ENCODE measurements at places on chromosomes 2 and 18.
A peak's percentile ranks its signal among the peaks of the same experiment; 100 is the strongest.

DNA sequence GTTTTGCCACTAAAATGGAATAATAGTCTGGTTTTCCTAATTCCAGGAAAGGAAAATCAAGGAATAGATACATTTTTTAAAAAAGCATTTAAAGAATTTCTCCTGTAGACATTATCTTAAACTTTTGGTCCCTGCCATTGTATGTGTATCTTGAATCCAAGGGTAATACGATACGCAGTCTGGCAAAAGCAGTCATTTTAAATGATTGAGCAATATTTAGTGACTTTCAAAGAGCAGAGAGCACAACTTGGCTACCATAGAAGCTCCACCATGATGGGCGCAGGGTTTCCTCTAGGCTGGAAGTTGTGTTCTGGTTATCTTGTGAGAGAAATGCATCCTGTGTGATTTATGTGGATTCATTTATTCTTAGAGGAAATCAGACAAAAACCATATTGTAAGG lies 92.9 kb downstream of the NEDD4L start:
- DNase-seq, result no peak

GRCh38 chr18:48022021-48022420 lies 91.6 kb upstream of the SMAD2 start:
- DNase-seq, result no peak

DNA sequence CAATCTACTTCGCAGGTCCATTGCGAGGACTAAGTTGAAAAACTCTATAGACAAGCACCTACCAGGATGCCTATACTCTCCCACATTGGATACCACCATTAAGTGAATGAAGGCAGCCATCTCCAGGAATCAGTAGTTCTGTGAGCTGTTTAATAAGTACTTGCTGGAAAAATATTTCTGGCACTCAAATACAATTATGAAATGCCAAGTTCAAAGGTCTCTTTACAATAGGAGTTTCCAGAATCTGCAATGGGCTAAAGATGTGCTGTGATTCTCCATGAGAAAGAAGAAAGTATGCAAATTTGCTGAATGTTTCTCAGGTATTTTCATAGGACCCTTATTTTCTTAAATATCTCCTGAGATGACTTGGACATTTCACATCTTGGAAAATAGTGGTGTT lies 103.0 kb downstream of the AP1S3 start:
- DNase-seq, result no peak

GRCh38 chr2:239378021-239378917 lies 22.6 kb downstream of the HDAC4 start:
- DNase-seq, result peak; percentile 10

DNA sequence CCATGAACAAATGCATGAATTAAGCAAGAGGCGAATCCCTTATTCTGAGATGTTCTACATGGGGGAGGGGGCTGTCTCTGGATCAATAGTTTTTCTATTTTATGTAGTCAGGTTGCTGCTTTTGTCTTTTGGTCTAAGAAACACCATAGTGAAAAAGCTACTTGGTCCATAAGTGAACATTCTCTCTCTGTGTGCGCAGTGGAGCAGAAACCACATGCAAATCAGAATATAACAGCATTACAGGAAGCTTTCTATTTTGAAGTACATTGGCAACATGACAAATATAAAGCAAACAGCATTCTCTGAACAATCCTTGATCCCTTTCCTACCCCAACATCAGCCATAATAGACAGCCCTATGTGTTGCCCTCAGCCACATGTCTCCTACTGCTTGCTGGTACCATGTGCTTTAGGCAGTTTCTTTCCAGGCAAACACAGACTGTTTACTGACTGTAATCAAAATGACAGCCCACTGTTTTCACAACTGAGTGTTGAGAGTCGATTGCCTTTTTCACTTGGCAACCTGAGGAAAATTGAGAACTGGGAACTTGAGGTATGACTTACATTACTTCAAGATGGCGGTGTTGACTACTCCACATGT lies 10.6 kb downstream of the SCN3A start:
- no peak for DNase-seq

DNA sequence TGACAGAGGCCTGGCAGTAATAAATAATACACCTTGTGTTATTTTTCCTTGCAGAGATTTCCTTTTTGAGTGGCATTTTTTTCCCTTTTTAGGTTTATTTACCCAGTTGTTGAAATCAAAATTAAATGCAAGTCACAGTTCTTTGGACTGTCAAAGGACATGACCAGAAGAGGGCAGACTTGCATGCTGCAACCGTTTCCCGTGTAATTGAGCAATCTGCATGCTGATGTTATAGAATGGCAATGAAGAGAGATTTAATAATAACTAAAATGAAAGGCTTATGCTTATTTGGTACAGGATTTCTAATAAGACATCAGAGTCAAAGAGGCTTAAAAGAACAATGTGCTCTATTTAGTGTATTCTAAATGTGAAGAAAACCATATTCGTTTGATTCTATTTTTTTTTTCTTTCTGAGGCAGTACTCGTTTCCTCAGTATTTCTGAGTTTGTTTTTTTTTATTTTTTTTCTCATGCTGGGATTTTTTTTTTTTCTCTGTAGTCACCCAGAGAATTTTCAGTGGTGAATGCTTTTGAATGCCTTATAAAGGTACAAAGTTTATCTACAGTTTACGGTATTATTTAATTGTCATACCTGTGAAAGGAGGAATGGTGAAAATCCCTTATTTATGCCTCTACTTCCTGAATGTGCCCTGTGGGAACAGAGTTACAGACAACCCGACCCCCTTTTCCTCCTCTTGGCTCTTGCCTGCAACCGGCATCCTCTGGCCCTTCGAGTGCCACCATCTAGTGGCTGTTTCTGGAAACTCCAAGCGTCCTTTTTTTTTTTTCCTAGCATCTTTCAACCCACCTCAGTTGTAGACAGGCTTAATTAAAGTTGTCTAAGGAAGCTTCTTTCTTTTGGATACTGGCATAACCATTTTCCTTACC lies 368.5 kb downstream of the LRRTM1 start:
- no peak for DNase-seq

DNA sequence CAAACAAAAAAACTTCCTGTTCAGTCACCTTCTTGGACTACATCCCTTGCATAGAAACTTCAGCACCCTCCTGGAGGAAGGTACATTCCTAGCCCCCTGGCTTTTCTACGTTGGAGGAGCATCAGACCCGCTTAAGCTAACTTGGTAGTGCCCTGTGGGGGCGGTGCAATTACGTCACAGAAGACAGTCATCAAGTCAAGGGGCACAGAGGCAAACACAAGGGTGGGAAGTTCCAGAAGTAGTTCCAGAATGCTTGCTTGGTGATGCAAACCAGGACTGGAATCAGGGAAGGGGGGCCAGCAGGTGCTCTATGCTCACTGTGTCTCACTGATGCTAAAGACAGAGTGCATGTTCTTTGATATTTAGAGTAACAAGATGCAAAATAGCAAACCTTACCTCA lies 15.2 kb upstream of the AGFG1 start:
- no peak for DNase-seq

- DNase-seq, result no peak
Observed at GRCh38 chr2:164784376-164784775, 57.2 kb downstream of the COBLL1 start.

DNA sequence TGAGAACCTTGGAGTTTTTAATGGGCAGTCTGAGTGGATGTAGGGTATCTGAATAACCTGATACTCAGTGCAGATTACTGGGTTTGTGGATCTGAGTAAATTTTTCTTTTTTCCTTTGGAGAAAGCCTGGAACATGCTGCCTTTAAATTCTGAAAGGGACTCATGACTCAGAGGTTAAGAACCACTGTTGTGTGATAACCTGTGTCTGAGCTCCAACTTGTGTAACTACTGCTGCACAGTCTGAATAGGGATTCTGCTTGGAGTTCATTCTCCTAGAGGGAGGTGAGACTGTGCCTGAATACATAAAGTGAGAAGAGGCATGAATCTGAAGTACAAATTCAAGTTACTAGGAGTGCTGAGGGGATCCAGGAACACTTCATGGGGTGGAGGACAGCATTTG lies 36.2 kb downstream of the KDM3A start:
- no peak for DNase-seq

GRCh38 chr2:74391209-74391579 lies 11.1 kb upstream of the DCTN1 start:
- no peak for DNase-seq

DNA sequence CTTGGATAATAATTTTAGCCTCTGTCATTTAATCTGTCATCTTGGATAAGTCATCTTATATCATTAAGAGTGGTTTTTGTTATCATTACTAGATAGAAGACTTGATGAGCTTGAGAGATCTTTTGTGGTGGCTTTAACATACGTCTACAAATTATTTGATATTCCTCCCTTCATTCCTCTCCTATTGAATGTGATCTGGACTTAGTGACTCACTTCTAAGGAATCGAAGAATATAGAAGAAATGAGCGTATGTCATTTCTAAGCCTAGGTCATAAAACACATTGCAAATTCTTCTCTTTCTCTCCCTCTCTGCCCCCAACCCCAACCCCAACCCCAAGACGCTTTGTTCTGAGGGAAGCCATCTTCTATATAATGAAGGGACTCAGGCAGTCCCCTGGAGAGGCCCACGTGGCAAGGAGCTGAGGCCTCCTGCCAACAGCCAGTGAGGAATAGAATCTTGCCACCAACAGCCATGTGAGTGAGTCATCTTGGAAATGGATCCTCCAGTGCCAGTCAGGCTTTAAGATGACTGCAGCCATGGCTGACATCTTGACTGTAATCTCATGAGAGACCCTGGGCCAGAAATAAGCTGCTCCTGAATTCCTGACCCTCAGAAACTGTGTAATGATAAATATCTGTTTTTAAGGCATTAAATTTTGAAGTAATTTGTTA lies 221.6 kb upstream of the SP5 start:
- DNase-seq, result no peak

DNA sequence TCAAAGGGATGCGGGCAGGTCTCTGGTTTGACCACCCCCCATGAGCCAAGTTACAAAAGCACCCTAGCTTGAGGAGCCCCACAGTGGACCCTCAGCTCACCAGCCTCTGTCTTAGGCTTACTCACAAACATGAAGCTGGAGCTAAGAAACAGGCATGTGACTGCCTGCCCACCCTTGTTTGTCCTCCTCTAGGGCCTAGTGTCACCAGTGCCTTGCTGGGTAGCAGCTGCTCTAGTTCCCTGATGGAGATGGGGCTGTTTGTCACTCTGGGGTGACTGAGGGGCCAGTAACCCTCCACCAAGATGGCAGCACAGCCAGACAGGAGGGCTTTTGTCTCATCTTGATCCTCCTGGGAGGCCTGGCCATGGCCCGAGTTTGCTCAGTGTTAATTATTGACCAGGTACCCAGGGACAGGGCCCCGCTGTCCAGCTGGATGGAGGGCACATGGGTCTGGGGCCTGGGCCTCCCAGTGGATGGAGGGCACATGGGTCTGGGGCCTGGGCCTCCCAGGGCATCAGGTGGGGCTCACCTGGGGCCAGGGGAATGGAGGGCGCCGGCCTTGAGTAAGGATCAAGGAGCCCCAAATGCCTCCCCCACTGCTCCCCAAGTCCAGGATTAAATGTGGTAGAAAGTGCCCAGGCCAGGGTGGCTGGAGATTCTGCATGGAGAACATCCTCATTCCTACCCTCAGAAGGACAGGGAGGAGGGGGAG lies 185.9 kb upstream of the HAAO start:
- DNase-seq, result no peak
